ENCODE measurements at places on chromosomes 1 and 21. TPM values are rescaled to one million over a fixed set of nuclear protein-coding genes. Genes with fewer than 3 reads are reported as not detected.

The AQP10 gene
- total RNA-seq, result not detected

The ISG15 gene
- 237 TPM for total RNA-seq

- no peaks in the 10 kb centered on the region for H3K36me3 ChIP-seq
- no peaks in the 10 kb centered on the region for H3K4me1 ChIP-seq
- no peak overlapping the region for H3K27ac ChIP-seq
- no peak for DNase-seq
- H3K27me3 ChIP-seq, result no peaks in the 10 kb centered on the region
- H3K4me3 ChIP-seq, result no peak overlapping the region
Observed at GRCh38 chr1:197857477-197857876, 45.0 kb upstream of the C1orf53 start.

DNA sequence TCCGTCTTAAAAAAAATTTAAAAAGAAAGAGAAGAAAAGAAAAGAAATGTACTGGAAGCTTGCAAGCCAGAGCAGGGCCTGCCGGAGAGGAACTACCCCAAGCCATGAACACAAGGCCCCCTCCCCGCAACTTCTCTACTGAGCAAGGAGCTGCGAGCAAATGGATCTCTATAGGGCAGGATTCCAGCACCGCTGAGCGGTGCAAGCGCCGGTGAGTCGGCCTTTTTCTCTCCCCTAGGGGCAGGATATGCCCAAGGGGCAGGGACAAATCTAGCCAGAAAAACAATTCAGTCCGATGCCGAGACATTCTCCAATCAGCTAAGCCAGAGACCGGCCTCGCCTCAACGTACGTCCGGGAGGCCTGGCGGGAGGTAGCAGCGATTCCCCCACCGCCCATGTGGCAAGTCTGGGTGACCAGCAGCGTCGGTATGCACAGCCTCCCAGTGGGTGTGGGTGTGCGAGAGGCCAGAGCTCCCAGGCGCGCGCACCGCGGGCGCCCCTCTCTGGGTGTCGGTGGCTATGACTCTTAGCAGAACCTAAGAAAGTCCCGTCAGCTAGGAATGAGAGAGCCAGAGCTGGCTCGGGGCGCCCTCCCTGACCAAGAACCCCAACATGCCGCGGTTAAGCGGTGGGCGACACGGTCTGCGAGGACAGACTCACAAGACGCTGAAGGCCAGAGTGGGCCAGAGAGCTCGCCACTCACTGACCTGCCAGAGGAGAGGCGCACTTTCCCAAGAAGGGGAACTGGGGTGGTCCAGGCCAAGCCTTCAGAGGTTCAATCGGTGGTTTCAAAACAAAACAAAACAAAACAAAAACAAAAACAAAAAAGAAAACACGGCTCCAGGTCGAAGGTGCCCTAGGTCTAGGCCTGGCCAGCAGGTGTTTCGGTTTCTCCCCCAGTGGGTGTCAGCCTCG, 1.9 kb downstream of the CSMD2 start:
- peaks cover 8% of the 10 kb centered on the region for H3K4me1 ChIP-seq
- peak overlapping the region; percentile 45 for H3K4me3 ChIP-seq
- H3K27ac ChIP-seq, result no peak overlapping the region
- DNase-seq, result peak; percentile 12
- H3K36me3 ChIP-seq, result peaks cover 5% of the 10 kb centered on the region

DNA sequence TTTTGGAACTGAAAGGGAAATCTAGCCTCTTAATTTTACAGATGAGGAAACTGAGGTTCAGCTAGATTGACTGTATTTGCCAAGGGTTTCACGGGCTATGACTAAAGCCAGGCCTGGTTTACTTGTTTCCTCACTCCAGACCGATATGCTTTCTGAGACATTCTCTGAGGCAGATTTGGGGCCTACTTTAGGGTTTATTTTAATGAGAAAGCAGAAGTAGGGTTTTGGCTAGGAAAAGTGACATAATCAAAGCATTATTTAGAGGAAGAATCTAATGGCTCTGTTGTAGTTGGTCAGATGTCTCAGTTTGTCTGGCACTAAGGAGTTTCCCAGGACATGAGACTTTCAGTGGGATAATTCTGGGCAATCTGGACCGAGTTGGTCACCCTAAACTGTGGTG, 1.5 kb upstream of the RPTN start:
- DNase-seq, result no peak
- peaks cover 19% of the 10 kb centered on the region for H3K27me3 ChIP-seq
- peaks cover 3% of the 10 kb centered on the region for H3K4me1 ChIP-seq
- H3K36me3 ChIP-seq, result peaks cover 2% of the 10 kb centered on the region
- H3K4me3 ChIP-seq, result no peak overlapping the region

- H3K27ac ChIP-seq, result no peak overlapping the region
- H3K4me1 ChIP-seq, result no peaks in the 10 kb centered on the region
- H3K4me3 ChIP-seq, result no peak overlapping the region
- no peak for DNase-seq
- peaks cover 25% of the 10 kb centered on the region for H3K27me3 ChIP-seq
Observed at GRCh38 chr1:38297842-38298241, 251.2 kb upstream of the POU3F1 start.

GRCh38 chr21:37548521-37548981, 182.0 kb downstream of the DYRK1A start:
- peaks cover 7% of the 10 kb centered on the region for H3K4me1 ChIP-seq
- no peaks in the 10 kb centered on the region for H3K27me3 ChIP-seq
- H3K4me3 ChIP-seq, result no peak overlapping the region
- H3K27ac ChIP-seq, result no peak overlapping the region
- DNase-seq, result no peak
- no peaks in the 10 kb centered on the region for H3K36me3 ChIP-seq

DNA sequence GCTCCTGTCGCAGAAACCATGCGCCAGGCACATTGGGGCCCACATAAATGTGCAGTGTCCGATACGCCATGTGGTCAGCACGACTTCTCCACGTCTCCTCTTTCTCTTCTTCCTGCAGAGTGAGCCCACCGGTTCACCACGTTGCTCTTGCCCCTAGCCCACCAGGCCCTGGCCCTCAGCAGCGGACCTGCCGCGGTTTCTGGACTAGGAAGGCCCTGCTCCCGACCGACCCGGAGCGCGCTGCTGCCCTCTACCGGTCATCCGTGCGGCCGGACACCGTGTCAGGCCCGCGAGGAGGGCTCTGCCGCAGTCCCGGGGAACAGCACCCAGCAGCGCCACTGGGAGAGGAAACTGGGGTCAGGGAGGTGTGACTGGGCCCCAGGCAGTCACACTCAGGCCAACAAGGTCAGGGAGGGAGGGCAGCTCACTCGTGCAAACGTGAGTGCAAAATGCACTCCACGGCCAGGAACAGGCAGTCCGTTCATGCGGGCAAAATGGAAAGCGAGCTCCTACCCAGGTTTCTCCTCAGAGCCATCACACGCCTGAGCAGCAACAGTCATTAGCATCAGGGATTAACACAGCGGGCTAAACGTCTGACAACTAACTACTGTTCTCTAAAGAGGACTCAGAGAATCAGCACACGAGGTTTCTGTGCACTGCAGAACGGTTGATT, 13.7 kb downstream of the TLR5 start:
- no peak overlapping the region for H3K4me3 ChIP-seq
- peaks cover 18% of the 10 kb centered on the region for H3K4me1 ChIP-seq
- H3K36me3 ChIP-seq, result no peaks in the 10 kb centered on the region
- H3K27me3 ChIP-seq, result peaks cover 10% of the 10 kb centered on the region

DNA sequence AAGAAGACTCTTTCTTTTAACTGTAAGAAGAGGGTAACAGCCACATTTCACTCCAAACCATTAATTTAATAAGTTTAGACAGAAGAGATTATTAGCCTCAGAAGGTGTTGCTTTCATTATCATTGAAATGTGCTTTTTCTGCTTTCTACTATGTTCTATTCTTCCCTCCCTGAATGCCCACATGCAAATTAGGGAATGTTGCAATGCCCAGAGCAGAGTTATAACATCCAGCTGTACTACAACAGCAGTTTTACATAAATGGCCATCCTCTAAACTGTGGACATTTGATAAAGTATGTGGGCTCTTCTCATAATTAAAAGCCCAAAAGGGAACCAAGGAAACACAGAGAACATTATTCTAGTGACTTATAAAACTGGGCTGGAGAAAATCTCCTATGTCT, 82.2 kb upstream of the SOD1 start:
- DNase-seq, result no peak
- H3K36me3 ChIP-seq, result no peaks in the 10 kb centered on the region
- H3K27me3 ChIP-seq, result peaks cover 22% of the 10 kb centered on the region
- no peak overlapping the region for H3K4me3 ChIP-seq
- no peaks in the 10 kb centered on the region for H3K4me1 ChIP-seq

DNA sequence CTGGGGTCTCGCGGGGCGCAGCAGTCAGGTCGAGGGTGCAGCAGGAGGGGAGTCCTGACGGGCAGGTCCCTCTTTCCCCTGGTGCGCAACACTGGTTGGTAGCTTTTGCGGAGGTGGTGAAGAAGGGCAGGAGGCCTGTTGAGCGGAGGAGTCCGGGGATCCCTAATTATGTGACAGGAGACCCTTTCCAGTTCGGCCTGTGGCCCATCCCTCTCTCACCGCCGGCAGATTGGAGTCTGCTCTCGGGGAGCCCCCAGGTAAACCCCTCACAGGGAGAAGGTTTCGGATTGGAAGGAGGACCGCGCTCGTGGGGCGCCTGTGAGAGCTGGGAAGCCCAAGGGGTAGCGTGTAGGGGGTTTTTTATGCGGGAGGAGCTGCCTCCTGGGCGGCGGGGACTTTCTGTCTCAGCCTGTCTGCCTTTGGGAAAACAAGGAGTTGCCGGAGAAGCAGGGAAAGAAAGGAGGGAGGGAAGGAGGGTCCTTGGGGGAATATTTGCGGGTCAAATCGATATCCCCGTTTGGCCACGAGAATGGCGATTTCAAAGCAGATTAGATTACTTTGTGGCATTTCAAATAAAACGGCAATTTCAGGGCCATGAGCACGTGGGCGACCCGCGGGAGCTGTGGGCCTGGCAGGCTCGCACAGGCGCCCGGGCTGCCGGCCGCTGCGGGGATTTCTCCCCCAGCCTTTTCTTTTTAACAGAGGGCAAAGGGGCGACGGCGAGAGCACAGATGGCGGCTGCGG, 9.5 kb downstream of the SIM2 start:
- no peak overlapping the region for H3K4me3 ChIP-seq
- DNase-seq, result no peak
- H3K4me1 ChIP-seq, result peaks cover 19% of the 10 kb centered on the region
- peaks cover 85% of the 10 kb centered on the region for H3K27me3 ChIP-seq
- H3K27ac ChIP-seq, result no peak overlapping the region

- no peaks in the 10 kb centered on the region for H3K27me3 ChIP-seq
- no peak overlapping the region for H3K27ac ChIP-seq
- no peaks in the 10 kb centered on the region for H3K4me1 ChIP-seq
- H3K4me3 ChIP-seq, result no peak overlapping the region
- no peak for DNase-seq
Observed at GRCh38 chr1:208479435-208479834, 235.3 kb upstream of the PLXNA2 start.

GRCh38 chr1:25030674-25031589, 100.9 kb upstream of the RUNX3 start:
- peaks cover 1% of the 10 kb centered on the region for H3K36me3 ChIP-seq
- peak overlapping the region; percentile 64 for H3K4me3 ChIP-seq
- H3K27ac ChIP-seq, result peak overlapping the region; percentile 86
- peaks cover 93% of the 10 kb centered on the region for H3K4me1 ChIP-seq

DNA sequence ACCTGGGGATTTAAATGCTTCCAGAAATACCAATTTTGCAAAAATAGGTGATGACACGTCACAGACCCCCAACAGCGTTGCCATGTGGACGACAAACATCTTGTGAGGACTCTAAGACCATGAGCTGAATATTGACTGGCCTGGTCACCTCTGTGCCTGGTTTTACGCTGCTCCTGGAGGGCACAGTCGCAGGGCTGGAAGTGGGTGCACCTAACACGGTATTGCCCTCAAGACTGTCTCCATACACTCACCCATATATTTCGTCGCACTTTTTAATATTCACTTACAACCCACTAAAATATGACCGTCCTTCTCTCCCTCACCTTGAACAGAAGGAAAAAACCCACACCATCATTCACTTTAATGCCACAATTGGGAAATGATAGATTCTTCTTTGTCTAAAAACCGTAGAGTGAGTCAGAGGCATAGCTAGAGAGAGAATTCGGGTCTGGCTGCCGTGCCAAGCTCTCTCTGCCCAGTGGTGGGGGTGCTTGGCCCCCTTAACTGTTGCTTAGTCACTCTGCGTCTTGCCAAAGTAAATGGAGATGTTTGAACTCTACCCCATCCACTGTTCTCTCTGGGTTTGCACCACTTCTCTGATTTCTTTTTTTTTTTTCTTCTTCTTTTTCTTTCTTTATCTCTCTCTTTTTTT, 40.8 kb upstream of the UTS2 start:
- no peak overlapping the region for H3K4me3 ChIP-seq
- no peaks in the 10 kb centered on the region for H3K4me1 ChIP-seq
- no peak overlapping the region for H3K27ac ChIP-seq
- H3K27me3 ChIP-seq, result peaks cover 5% of the 10 kb centered on the region

GRCh38 chr1:6275826-6276782, 15.2 kb upstream of the GPR153 start:
- no peak overlapping the region for H3K27ac ChIP-seq
- H3K4me1 ChIP-seq, result no peaks in the 10 kb centered on the region
- DNase-seq, result no peak

DNA sequence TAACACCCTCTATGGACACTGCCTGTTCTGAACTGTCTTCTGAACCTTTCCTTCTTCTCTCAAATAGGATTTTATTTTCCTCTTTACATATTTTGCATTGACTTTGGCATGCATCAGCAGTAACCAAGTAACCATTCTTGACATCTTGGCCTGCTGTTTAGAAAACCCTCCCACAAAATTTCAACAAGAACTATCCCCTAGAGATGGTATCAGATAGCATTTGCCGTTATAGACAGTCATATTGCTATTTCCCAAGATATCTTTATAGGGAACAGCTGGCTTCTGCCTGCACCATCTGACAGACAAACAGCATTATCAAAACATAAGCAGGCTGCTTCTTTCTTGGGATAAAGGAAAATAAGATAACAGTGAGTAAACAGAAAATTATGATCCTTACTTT, 54.7 kb downstream of the LHX8 start:
- H3K27me3 ChIP-seq, result no peaks in the 10 kb centered on the region
- H3K4me1 ChIP-seq, result no peaks in the 10 kb centered on the region
- no peak overlapping the region for H3K4me3 ChIP-seq
- no peak for DNase-seq
- H3K36me3 ChIP-seq, result no peaks in the 10 kb centered on the region

DNA sequence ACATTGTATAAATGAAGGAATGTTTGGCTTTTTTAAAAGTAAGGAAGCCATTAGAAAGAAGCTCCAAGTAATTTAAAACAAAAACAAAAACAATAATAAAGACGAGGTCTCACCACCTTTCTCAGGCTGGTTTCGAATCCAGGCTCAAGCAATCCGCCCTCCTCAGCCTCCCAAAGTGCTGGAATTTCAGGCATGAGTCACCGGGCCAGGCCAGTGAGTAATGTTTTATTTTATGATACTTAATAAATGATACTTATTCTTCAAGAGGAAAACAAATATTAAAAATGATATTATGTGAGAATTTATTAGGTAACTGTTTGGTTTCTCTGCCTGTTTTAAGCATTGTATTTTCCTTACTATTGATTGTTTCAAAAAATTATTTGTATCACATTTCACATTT, 201.4 kb upstream of the BRINP3 start:
- H3K27me3 ChIP-seq, result no peaks in the 10 kb centered on the region
- no peak overlapping the region for H3K27ac ChIP-seq
- no peaks in the 10 kb centered on the region for H3K36me3 ChIP-seq
- no peaks in the 10 kb centered on the region for H3K4me1 ChIP-seq
